NCI-H1092 (cell line): ENCODE measurements at places on chromosomes 11 and 22.

DNA sequence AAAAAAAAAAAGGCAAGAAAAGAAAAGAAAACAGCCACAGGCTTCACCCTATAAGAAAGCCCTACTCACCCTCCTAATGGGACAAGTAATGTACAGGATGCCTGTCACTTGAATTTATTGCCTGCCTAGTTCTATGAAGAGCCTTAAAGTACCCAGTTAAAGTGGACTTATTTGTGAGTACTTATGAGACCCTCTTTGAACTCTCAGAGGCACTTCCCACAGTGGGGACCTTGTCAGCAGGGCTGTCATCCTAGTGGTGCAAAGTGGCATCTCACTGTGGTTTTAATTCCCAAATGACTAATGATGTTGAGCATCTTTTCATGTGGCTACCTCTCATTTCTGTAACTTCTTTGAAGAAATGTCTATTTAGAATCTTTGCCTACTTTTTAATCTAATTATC, 41.8 kb upstream of the BARX2 start:
- no peak for DNase-seq

DNA sequence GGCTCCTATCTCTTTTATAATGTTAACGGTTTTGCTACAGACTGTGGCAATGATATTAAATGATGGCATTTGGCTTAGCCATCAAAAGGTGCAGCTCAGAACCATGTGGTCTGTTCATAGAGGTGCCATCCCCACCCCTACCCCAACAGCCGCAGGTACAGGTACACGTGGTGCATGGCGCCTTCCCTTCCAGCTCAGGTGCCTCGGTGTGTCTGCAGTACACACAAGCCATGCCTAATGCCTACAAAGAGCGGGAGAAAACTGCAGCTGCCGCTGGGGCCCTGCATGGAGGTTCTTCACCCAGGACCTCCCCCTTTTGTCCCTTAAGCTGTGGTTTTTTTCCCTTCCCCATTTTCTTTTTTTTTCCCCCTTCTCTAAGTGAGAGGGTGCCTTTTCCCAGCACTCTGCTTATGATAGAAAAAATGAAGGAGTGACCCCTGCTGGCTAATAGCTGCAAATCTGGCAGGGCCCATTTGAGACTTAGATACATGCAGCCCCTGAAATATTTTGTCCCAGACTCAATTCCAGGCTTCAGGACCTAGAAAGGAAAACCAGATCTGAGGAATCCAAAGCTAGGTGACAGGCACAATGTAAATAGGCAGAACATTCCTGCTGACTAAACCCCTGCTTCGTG, 6.5 kb downstream of the OR52M1 start:
- no peak for DNase-seq

- peak; percentile 74 for DNase-seq
Measured at GRCh38 chr22:23281406-23282088, 101.2 kb downstream of the BCR start.

- no peak for DNase-seq
Measured at GRCh38 chr11:77019976-77020595, 14.1 kb upstream of the B3GNT6 start.

GRCh38 chr22:35230417-35230816, 26.9 kb upstream of the HMGXB4 start:
- no peak for DNase-seq

DNA sequence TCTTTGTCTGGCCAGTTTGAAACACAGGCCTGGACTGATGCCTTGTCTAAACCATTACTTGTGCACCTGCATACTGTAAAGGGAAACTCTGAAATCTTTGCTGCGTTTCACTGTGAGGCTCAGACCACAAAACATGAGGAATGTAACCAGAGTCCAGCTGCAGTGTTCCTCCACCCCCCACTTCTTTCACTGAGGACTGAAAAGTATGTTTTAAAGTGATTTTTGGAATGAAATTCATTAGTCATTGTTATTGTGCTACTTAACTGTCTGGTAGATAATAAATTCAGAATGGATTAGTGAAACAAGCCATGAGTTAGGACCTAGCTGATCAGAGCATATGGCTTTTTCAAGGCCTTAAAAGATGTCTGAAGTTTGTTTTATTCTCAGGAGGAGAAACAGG, 181.2 kb downstream of the WNT11 start:
- no peak for DNase-seq

- DNase-seq = no peak
Measured at GRCh38 chr22:20159076-20159475, 8.2 kb upstream of the CCDC188 start.

DNA sequence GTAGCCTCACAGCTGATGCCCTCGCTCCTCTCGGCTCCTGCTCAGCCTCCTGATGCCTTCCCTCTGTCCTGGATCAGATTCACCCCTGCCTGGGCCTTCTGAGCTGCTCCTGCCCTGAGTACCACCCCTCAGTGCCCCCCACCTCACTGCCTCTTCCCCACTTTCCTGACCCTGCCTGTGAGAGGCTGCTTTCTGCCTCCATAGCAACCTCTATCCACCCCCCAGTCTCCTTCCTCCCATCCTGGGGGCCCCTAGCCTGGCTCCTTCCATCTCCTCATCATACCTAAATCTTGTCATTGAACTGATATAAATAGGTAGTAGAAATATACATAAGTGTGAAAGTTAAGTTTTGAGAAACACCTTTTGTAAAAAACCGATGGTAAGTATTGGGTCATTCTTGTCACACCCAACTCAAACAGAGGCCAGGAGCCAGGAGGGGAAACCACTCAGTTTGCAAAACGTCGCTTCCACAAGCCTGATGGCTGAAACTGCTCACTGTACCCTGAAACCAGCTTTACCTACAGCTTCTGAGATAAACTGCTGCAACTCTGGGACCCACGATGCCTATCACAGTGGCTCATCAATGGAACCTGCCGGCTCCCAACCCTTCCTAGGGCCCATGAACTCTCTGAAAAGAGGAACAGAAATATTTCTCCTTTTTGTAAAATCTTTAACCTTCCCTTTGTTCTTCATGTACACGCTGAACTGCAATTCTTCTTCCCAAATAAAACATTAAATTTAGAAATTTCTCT, 4.8 kb upstream of the APOBEC3H start:
- DNase-seq = no peak

DNA sequence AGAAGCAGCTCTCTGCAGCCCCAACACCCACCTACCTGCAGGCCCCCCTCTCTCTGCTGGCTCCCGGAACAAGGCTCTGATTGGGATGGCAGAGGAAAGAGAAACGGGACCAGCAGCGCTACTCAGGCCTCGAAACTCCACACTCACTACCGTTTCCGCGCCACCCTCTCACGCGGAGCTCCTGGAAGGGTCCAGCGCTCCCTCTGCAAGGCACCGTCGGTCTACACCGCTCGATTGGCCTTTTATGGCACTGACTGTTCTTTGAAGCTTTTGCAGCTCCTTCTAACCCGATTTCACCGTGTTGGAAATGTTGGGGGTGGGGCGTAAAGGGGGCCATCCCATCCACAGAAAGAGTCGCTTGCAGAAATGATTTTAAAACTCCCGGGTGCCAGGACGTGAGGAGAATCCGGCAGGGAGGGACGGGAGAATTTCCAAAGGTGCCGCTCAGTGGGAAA, 323 bp upstream of the PANX1 start:
- DNase-seq = peak; percentile 69

DNA sequence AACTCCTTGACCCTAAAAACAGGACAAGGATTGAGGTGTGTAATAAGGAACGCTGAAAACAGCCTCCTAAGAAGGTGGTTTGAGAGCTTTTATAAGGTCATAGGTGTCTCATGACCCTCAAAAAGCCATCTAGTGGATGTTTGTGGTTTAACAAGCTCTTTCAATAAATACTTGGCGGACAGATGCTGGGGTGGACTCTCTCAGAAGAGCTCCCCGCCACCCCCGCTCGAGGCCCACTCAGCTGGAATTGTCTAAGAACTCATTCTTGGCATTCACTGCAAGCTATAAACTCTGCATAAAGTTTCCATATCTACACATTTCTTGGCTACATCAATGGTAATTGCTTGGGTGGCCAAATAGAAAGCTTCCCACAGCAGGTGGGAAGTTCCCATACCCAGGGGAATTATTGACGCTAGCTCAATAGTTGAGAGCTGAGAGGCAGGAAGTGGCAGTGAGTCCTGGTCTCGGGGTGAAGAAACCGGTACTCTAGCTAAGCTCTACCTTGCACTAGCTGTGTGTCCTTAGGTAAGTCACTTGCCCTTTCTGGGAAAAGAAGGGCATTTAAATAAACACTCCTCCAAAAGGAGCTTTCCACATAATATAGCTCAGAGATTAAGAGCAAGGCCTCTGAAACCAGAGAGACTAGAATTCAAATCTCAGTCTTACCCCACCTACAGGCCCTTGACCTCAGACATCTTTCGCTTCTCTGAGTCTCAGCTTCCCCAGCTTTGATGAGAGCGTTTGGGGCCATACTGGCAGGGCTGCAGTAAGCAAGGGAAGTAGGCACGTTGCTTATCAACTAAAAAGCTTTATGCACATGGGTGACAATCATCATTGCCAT, 6.4 kb downstream of the MS4A15 start:
- DNase-seq = peak; percentile 78

DNA sequence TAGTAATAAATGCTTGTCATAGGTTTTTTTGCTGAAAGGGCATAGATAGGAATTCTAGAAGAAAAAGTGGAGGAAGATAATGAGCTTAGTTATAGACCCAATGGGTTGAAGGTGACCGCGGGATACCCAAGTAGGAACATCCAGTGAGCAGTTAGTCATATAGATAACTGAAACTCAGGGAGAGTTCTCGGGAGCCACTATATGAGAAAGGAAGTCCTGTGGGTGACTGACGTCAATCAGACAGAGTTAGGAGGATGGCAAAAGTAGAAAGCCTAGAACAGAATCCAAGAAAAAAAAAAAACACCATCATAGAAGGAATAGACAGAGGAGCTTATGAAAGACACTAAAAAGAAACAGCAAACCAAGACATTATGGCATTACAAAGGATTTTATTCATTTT, 1.6 kb upstream of the CNGA4 start:
- no peak for DNase-seq

DNA sequence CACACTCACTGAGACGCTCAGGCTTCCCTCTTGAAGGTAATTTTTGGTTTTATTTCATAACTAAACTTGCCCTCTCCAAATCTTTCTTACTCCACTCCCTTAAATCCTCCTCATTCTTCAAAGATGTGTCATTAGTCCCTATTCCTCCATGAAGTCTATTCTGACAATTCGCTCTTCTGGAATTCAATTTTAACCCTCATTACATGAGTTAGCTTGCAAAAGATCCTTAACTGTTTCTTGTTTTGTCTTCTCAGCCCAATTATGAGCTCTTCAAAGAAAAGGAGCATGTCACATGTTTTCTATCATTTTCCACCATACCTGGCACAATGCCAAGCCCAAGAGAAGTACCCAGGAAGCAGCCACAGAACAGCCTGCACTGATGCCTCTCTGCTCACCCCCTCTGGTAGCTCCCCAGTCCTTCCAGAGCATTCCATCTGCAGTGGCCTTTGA, 13.0 kb downstream of the GALNT18 start:
- no peak for DNase-seq

DNA sequence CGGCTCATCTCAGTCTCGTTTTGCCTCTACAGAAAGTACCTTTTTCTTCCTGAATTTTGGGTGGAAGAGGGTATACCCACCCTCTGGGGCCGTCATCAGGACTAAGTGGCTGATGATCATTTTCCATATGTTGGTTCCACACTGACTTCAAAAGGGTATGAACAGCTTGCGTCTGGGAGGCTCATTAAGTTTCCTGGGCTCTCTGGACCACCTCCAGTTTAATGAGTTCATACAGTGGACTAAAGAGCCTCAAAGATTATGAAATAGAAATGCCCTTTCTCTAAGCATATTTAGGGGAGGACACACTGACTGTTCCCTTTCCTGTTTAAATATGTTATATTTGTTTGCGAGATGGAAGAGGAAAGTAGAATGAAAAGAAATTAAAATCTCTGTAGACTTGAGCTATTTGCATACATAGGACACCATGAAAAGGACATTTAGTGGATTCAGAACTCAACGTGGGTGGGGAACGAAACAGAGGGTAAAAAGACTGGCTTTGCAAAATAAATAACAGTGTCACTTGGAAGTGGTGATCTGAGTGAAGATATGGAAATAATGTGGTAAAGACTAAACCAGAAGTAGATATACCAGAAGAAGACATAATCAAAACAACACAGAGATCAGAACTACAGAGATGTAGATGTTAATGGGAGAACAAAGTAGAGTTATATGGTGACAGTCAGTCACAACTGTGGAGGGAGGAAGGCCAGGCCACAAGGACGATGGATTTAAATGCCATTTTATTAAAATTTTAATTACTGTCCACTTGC, 18.7 kb downstream of the LDLRAD3 start:
- DNase-seq = no peak

GRCh38 chr11:118439646-118440045, 3.4 kb downstream of the KMT2A start:
- DNase-seq = no peak

DNA sequence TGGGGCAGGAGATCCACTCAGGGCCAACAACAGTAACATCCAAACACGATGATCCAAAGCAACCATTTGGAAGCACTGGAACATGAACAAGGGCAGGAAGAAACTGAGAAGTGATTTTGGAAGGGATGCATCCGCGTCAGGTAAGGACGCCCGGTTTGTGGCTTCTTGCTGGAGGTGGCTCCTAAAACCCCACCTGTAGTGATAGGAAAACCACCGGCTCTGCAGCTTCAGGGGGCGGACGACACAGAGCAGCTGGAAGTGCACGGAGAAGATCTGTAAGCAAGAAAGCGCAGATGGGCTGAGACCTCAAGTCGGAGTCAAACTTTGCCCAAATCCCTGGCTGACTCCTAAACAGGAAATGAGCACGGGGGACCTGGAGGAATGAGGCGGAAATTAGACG, 1066.1 kb downstream of the BRD1 start:
- no peak for DNase-seq

GRCh38 chr11:94526645-94527438, 14.6 kb downstream of the C11orf97 start:
- no peak for DNase-seq

DNA sequence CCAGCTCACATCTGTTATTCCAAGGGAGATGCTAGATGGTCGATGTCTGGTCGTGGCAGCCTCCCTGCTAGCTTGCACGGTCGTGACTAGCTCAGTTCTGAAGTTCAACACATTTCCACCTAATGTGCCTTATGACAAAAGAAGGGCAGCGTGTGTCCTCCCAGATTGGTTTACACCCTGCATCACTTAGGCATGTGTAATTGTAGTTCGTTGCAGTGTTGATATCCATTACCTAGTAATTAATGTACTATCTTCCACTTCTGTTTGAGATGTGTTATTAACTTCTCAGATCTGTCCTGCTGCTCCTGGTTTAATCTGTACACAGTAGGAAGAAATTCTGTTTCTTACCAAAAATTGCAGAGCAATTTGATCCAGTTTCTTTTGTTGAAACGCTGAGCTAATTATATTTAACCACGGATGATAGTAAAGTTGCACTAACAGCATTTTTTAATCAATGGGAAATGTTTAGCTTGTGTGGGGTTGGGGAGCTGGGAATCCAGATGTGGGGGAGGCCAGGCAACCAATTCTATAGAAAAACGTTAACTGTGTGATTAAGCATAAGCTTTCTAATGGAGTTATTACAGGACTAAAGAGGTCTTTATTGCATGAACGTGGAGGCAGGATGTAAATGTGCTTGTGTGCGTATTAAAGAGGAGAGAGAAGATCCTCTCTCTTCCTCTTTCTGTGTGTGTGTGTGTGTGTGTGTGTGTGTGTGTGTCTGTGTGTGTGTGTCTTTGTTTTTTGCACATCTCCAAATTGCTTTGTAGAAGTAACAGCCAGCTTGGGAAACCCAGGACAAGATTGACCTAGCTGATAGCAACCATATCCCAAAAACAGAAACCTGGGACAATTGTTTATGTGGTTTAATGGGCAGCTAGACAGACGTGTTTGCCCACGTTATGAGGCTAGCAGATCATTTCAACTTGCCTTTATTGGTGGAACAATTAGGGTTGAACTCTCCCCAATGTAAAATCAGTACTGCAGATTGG, 145.7 kb upstream of the TTC12 start:
- no peak for DNase-seq
